Pulmonary artery endothelial cell (primary cell): ENCODE measurements at places on chromosomes 1 and 21. TPM values are rescaled to one million over a fixed set of nuclear protein-coding genes. Genes with fewer than 3 reads are reported as not detected.

The ADORA3 gene
- total RNA-seq, result not detected in 2 replicates

The TMEM82 gene
- total RNA-seq, result not detected in 2 replicates

The REG4 gene
- total RNA-seq, result not detected in 2 replicates

The MRAP gene
- total RNA-seq, result not detected in 2 replicates

The TDRD5 gene
- total RNA-seq, result not detected in 2 replicates

The CDCA8 gene
- total RNA-seq, result 8.6 and 22.2 TPM in 2 replicates

The CFAP45 gene
- 0.32 and 1.4 TPM in 2 replicates for total RNA-seq

The FOXJ3 gene
- total RNA-seq, result 12.4 and 16.1 TPM in 2 replicates

The DTL gene
- total RNA-seq, result 11.1 and 24.5 TPM in 2 replicates

The LRRC71 gene
- total RNA-seq, result 0.11 and 0.40 TPM in 2 replicates

The SLC44A5 gene
- total RNA-seq, result 3.0 and 13.3 TPM in 2 replicates

The RNU1-4 gene
- total RNA-seq, result under 0.01 TPM in 2 replicates

The RGS13 gene
- not detected in 2 replicates for total RNA-seq

The PGD gene
- total RNA-seq, result 286 and 352 TPM in 2 replicates

The CDC7 gene
- 5.6 and 11.9 TPM in 2 replicates for total RNA-seq

The LDLRAD1 gene
- total RNA-seq, result not detected in 2 replicates

The SLX9 gene
- 33.6 and 33.8 TPM in 2 replicates for total RNA-seq

The TPTE gene
- not detected in 2 replicates for total RNA-seq

The PTP4A2 gene
- 256 and 325 TPM in 2 replicates for total RNA-seq

The GBP3 gene
- 12.7 and 23.9 TPM in 2 replicates for total RNA-seq

The KIAA0040 gene
- total RNA-seq, result 12.4 and 34.5 TPM in 2 replicates

The GJA9 gene
- total RNA-seq, result 0.07 TPM in 1 of 2 replicates, not detected in the other

The CNR2 gene
- total RNA-seq, result not detected in 2 replicates

The RGL1 gene
- total RNA-seq, result 31.4 and 40.8 TPM in 2 replicates

The NES gene
- total RNA-seq, result 285 and 293 TPM in 2 replicates

The RNU1-2 gene
- total RNA-seq, result under 0.01 TPM in 2 replicates

The GBP4 gene
- total RNA-seq, result 3.1 and 10.5 TPM in 2 replicates

The SLC45A1 gene
- total RNA-seq, result 0.78 and 1.2 TPM in 2 replicates

The PFKFB2 gene
- 1.1 and 1.8 TPM in 2 replicates for total RNA-seq

The GIPC2 gene
- 14.6 and 26.1 TPM in 2 replicates for total RNA-seq

The S100A11 gene
- total RNA-seq, result 22.9 and 33.5 TPM in 2 replicates

The SPRR1B gene
- not detected in 2 replicates for total RNA-seq

The ICOSLG gene
- total RNA-seq, result 0.99 and 2.1 TPM in 2 replicates

The TMPRSS3 gene
- total RNA-seq, result not detected in 2 replicates

The SPATA1 gene
- 0.66 and 0.95 TPM in 2 replicates for total RNA-seq

The PCAT6 gene
- 0.26 and 0.28 TPM in 2 replicates for total RNA-seq

The TMEM54 gene
- 53.0 and 53.6 TPM in 2 replicates for total RNA-seq

The USH2A gene
- not detected in 2 replicates for total RNA-seq

The SYT11 gene
- total RNA-seq, result 33.0 and 53.4 TPM in 2 replicates
